ENCODE measurements at places on chromosomes 4 and X. TPM values are rescaled to one million over a fixed set of nuclear protein-coding genes. Genes with fewer than 3 reads are reported as not detected.

CCDC110 gene
- total RNA-seq, result 1.3 TPM

PSAPL1 gene
- not detected for total RNA-seq

CPEB2 gene
- 52.6 TPM for total RNA-seq

CWH43 gene
- not detected for total RNA-seq

IGFBP7 gene
- not detected for total RNA-seq

ZNF674 gene
- 6.4 TPM for total RNA-seq

GLUD2 gene
- 0.27 TPM for total RNA-seq

GYPE gene
- not detected for total RNA-seq

GABRG1 gene
- not detected for total RNA-seq

MAGEA9B gene
- total RNA-seq, result not detected

ZFYVE28 gene
- 4.8 TPM for total RNA-seq

EREG gene
- total RNA-seq, result not detected

ITGB1BP2 gene
- total RNA-seq, result 7.8 TPM

PAGE2 gene
- not detected for total RNA-seq

GRCh38 chr4:65669111-65670019 lies 924 bp downstream of the EPHA5 start:
- DNase-seq, result peak; percentile 61

DNA sequence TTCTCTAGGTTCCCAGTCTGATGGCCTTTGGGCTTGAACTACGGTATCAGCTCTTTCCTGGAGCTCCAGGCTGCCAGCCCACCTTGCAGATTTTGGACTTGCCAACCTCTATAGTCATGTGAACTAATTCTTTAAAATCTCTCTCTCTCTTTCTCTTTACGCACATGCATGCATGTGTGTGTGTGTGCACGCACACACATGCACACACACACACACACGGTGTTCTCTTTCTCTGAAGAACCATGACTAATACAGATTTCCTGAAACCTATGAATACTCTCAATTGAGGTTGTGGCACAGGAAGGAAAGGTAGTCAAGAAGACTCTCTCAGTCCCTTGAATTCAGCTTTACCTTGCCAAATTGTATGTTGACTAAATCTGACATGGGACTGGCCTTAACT lies 6.2 kb upstream of the ZCCHC13 start:
- DNase-seq, result no peak

DNA sequence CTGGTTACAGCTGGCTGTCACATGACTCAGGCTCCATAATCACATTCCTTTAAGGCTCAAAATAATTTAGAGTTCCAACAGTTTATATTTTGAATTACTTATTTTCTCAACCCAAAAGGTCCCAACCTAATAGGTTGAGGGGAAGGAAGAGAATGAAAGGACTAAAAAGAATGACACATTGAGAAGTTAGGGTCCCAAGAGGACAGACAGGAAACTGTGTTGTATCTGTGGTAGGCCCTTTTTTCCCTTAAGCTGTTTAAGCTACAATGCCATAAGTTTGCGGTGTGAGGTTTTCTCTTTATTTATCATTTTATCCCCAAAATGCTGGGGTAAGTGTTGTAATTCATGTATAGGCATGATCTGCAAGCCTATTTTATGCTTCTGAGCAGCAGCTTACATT lies 290.2 kb downstream of the ZNF674 start:
- DNase-seq, result no peak

- DNase-seq, result no peak
Observed at GRCh38 chr4:54318904-54319303, 89.8 kb downstream of the PDGFRA start.

- no peak for DNase-seq
Observed at GRCh38 chrX:12153317-12153716, 15.0 kb downstream of the FRMPD4 start.

- no peak for DNase-seq
Observed at GRCh38 chrX:71532078-71532752, 689 bp upstream of the OGT start.

GRCh38 chr4:162401021-162401420 lies 237.2 kb upstream of the FSTL5 start:
- no peak for DNase-seq

GRCh38 chrX:40581336-40581920 lies 658 bp downstream of the ATP6AP2 start:
- no peak for DNase-seq

DNA sequence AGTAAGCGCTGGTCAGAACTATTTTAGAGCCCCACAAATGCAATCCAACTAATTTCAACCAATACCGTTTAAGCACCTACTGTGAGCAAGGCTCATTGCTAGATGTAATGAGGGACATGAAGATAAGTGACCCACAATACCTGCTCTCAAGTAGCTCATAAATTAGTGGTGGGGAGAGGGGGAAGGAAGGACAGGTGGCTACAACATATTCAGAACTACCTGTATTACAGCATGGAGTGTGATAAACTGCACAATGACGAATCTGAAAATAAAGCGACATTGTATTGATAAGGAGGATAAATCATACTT lies 311.6 kb upstream of the DIAPH2 start:
- DNase-seq, result no peak

GRCh38 chrX:17846045-17846444 lies 15.1 kb downstream of the RAI2 start:
- no peak for DNase-seq

- DNase-seq, result no peak
Observed at GRCh38 chr4:16466581-16466980, 240.3 kb upstream of the TAPT1 start.

GRCh38 chr4:182143822-182144625 lies 99.2 kb upstream of the TENM3 start:
- DNase-seq, result peak; percentile 60

- no peak for DNase-seq
Observed at GRCh38 chr4:143351774-143352451, 15.2 kb downstream of the GAB1 start.

DNA sequence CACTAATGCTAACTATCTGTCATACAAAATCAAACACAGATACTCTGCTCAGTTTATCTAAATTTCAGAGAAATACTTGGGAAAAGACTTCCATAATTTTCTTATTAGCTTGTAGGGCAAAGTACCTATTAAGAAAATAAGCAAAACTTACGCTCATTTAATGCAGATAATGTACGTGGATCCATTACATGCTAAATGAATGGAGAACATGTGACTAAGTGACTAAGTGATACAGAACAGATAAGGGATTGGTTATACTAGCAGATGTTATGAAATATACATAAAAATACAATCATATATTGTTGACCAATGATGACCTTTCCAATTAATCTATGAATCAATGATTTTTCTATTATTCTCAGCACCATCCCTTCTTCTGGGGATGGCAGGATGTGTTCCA lies 25.7 kb downstream of the EREG start:
- no peak for DNase-seq

GRCh38 chrX:9940421-9940820 lies 26.7 kb upstream of the CLDN34 start:
- no peak for DNase-seq

DNA sequence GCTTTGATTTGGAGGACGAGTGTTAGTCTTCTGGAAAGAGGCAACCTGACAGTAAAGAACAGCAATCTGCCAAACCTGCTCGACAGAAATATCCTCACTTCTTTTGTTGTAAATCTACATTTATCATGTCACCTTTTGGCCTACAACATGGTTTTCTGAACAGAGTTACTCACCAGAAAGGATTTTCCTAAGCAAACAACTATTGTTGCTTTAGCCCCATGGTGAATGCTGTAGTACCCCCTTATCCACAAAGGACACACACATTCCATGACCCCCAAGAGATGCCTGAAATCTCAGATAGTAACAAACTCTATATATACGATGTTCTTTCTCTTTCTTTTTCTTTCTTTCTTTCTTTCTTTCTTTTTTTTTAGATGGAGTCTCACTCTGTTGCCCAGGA lies 42.7 kb downstream of the TMEM150C start:
- DNase-seq, result no peak

DNA sequence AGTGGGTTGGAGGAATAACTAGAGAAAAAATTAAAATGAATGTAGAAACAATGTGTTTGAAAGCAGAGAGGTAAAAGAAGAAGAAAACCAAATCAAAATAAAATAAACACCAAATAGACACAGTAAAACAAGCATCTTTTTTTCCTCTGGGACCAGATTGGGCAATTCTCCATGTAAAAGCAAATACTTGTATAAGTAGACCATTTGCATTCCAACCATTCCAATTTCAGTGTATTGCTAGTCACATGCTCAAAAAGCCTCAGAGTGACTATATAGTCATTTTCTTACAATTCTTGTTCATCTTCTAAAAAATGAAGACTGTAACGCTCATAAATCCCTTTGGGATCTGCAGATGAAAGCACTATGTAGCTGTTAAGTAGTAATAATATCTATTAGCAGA lies 969.5 kb downstream of the PCDH18 start:
- no peak for DNase-seq

DNA sequence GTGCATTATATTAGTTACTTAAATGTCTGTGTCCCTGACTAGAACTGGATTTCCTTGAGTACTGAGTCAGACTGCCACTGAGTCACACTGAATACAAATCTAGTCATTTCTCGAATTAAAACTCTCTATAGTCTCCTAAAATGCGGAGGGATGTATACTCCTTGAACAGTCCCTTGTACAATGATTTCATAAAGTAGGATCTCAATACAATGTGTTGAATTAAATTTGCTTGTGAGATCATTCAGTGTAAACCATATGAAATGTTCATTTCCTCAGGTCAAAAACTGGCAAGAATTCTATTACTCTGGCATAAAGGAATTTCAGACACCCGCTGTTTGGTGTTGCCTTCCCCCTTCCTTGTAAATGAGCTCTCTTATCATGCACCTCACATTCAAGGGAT lies 17.5 kb upstream of the FAM241A start:
- DNase-seq, result no peak

- DNase-seq, result no peak
Observed at GRCh38 chrX:110374559-110374958, 15.9 kb downstream of the RTL9 start.

DNA sequence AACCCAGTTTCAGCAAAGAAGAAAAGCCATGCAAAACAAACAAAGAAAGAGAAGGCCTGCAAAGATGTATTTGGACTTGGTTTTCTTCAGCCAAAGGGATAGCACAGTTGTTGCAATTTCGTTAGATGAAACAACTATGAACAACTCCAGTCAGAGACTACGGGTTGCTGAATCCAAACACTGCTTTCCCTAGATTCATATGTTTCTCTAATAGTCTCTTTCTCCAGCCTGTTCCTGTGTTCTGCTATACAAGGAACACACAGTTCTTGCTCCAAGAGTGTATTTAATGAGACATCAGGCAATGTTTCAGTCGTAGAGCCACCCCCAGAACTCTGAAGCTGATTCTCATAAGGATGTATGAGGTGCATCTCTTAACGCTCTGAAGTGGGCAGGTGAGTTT lies 162.5 kb upstream of the TBL1X start:
- no peak for DNase-seq

- DNase-seq, result no peak
Observed at GRCh38 chr4:11593576-11594116, 165.0 kb upstream of the HS3ST1 start.

- no peak for DNase-seq
Observed at GRCh38 chr4:110733901-110734300, 111.0 kb upstream of the PITX2 start.

DNA sequence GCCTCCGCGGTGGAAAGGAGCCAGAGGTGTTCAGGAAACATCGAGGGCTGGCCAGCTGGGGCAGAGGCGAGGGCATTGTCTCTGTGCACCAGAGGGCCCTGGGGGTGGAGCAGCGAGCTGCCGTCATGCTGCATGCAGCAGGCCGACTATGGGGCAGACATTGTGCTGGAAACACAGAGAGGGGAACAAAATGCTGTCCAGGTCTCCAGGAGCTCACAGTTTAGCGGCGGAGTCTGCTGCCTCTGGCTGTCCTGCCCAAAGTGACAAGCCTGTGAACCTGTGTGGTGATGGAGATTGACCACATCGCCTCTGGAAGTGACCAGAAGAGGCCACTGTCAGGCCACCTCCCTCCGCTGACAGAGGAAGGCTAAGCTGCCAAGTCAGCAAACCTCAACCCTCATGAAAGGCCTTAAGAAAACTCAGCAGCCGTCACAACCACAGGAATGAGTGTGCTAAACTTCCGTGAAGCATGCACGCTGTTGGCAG lies 20.1 kb upstream of the SASH3 start:
- DNase-seq, result no peak

- DNase-seq, result peak; percentile 35
Observed at GRCh38 chr4:179307297-179308136, 1865.3 kb upstream of the AGA start.

- DNase-seq, result no peak
Observed at GRCh38 chr4:81954271-81954670, 419.5 kb downstream of the HNRNPD start.

DNA sequence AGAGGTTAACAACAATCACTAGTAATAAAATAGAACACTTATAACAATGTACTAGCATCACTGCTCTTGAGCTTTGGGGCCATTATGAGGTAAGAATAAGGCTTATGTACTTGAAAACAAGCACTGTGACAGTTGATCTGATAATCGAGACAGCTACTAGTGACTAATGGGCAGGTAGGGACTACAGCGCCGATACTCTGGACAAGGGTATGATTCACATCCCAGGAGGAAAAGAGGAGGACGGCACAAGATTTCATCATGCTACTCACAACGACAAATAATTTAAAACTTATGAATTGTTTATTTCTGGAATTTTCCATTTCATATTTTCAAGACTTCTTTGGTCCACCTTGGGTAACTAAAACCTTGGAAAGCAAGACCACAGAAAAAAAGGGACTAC lies 62.3 kb downstream of the FAM184B start:
- DNase-seq, result no peak

DNA sequence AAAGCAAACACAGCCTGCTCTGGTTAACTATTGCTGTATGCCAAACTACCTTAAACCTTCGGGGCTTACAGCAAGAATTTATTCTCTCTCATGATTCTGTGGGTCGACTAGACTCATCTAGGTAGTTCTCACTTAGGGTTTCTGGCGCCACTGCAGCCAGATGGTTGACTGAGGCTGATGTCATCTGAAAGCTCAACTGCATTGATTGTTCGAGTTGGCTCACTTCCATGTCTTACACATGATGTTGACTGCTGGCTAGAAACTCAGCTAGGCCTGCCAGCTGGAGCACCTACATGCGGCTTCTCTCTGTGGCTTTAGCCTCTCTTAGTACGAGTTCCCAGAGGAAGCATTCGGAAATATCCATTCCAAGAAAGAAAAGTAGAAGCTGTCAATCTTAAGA lies 103.2 kb downstream of the SRPX start:
- DNase-seq, result peak; percentile 37

GRCh38 chr4:16707874-16708273 lies 190.6 kb downstream of the LDB2 start:
- no peak for DNase-seq

- no peak for DNase-seq
Observed at GRCh38 chrX:10077425-10078188, 79.2 kb upstream of the CLCN4 start.

Measured in glutamatergic neuron (in vitro differentiated cells).